Motor neuron (in vitro differentiated cells): ENCODE measurements at places on chromosomes 5 and 9. TPM values are rescaled to one million over a fixed set of nuclear protein-coding genes. Genes with fewer than 3 reads are reported as not detected.

GRCh38 chr5:97627272-97627671 lies 444.2 kb upstream of the RIOK2 start:
- ATAC-seq: no peak

- no peak for ATAC-seq
These were observed 613.7 kb upstream of the CDH18 start for GRCh38 chr5:20601678-20602100.

- peak; percentile 57 for ATAC-seq
These were observed 38.0 kb downstream of the RAPGEF1 start for GRCh38 chr9:131701789-131702337.

DNA sequence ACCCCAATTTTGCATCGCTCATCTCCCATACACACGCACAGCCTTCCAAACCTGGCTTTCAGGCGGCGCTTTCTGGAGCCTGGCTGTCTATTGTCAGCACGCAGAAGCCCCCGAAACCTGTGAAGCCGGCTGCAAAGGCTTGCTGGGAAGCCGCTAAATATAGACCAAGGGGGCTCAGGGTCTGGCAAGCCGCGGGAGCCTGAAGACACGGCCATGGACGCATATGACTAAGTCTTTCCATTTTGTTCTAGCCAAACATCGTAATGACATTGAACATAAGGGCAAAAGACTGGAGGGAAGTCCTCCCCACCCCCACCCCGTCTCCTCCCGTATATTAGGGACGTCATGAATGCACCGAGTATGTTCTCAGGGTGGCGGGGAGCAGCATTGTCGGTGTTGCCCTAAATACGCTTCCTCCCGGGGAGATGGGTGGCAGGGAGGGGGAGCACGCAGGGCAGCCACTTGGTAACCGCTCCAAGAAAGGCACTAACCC lies 1.1 kb downstream of the CTNND2 start:
- peak; percentile 8 for ATAC-seq

DNA sequence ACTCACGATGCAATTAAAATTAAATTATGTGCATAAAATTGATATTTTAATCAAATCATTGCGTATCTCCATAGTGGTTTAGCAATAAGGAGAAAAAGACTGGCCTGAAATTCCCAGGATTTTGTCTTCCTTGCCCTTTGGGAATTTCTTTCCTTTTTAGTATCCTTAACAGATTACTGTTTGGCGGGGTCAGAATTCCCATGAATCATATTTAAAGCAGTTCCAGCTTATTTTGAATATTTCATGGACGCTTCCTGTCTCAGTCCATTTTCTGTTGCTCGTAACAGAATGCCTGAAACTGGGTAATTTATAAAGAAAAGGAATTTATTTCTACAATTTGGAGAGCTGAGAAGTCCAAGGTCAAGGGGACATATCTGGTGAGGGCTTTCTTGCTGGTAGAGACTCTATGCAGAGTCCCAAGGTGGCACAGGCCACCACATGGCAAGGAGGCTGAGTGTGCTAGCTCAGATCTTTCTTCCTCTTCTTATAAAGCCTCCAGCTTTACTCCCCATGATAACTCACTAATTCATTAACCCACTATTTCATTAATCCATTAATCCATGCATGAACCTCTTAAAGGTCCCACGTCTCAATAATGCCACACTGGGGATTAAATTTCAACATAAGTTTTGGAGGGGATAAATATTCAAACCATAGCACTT lies 37.8 kb downstream of the CDH6 start:
- no peak for ATAC-seq

DNA sequence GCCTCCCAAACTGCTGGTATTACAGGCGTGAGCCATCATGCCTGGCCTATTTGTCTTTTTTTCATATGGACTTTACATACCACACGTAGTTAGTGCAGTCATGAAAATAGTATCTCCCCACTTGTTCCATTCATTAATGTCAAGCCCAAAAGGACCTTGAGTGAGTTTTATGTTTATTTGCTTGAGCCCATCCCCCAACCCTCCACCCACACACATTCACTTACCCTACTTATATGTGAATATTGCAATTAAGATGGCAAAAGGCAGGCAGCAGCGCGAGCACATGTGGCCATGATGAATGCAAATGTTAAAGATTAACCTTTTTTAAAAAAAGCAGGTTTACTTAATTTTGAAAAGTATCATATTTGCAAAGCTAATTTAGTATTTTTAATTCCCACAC lies 24.9 kb upstream of the PIK3R1 start:
- no peak for ATAC-seq

DNA sequence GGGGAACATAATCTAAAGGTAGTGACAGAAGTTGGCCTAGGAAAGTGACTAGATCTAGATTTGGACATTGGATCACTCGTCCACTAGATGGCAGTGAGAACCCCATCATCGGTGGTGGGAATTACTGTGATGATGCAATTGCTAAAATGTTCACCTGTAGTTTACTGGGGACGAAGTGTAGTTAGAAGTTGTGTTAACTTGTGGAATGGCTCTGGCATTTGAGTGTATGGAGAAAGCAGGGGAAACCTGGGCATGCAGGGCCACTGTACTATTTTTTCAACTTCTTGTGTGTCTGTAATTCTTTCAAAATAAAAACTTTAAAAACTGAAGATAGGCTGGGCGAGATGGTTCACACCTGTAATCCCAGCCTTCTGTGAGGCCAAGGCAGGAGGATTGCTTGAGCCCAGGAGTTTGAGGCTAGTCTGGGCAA lies 75.5 kb downstream of the PHAX start:
- no peak for ATAC-seq

DNA sequence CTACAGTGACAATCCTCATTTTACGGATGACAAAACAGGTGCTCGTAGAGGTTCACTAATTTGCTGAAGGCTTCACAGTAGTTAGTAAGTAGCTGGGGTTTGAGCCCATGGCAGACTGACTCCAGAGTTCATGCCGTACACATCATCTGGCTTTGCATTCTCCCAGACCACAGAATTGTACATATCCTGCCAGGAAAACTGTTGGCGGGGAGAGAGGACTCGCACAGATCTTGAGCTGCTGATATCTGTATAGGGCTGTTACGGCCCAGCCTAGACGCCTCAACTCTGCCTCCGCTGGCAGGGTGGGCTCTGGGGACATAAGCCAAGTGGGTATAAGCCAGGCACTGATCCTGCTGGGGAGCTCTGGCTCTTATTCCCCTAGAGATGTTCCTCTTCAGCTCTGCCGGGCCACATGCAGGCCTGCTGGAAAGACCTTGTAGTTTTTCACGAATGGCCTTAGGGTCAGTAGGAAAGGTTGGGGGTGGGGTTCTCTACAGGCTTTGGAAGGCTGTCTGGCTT lies 16.3 kb downstream of the LARP1 start:
- peak; percentile 60 for ATAC-seq

DNA sequence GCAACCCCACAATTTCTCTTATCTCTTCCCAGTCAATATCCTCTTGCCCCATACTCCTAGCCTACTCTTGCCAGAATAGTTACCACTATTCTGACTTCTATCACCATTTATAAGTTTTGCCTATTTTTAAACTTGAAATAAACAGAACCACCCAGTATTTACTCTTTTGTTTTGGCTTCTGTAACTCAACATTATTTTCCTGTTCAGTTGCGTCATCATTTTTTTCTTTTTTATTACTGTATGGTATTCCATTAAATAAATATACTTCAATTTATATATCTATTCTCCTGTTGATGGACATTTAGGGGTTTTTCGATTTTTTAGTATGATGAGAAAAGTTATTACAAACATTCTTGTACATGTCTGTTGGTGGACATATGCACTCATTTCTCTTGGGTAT lies 62.6 kb upstream of the ERBIN start:
- no peak for ATAC-seq

- no peak for ATAC-seq
These were observed 128.8 kb downstream of the ATPSCKMT start for GRCh38 chr5:10120934-10121333.

GRCh38 chr9:123081824-123082223 lies 48.4 kb downstream of the GPR21 start:
- ATAC-seq: no peak

DNA sequence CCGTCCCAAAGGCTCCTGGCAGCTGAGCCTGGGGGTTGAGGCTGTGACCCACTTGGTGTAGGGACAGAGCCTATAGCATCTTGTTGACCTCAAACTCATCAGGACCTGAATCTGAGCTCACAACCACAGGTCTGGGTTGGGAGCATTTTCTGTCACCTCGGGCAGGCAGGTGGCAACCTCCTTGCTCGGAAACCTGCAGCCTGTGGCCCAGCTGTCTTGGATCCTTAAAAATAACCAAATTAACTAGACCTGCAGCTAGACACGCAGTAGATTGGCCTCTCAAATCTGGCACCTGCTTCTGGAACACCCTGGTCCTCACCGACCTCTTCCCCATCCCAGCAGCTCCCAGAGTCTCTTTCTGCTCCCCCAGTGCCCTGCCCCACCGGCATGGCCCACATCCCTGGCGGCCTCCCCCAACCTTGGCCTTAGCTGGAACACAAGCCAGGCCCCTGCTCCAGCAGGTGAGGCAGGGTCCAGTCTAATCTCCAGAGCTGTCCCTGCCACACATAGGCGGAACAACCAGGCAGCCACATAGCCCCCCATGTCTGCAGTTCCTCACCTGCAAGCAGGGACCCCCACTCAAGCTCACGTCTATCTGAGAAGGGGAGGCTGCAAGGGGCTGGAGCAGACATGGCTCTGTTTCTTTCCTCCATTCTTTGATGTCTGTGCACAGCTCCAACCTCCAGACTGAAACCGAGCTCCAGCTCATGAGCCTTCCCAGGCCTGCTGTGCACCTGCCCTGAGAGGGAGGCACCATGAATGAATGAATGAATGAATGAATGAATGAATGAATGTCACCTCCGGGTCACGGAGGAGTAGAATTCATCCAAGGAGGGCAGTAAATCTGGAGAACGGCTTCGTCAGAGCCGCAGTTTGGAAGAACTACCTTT lies 28.3 kb downstream of the PAEP start:
- no peak for ATAC-seq

- no peak for ATAC-seq
These were observed 80.0 kb upstream of the ZSWIM6 start for GRCh38 chr5:61251874-61252642.

- ATAC-seq: no peak
These were observed 43.9 kb downstream of the ANKRD31 start for GRCh38 chr5:75192804-75193203.

DNA sequence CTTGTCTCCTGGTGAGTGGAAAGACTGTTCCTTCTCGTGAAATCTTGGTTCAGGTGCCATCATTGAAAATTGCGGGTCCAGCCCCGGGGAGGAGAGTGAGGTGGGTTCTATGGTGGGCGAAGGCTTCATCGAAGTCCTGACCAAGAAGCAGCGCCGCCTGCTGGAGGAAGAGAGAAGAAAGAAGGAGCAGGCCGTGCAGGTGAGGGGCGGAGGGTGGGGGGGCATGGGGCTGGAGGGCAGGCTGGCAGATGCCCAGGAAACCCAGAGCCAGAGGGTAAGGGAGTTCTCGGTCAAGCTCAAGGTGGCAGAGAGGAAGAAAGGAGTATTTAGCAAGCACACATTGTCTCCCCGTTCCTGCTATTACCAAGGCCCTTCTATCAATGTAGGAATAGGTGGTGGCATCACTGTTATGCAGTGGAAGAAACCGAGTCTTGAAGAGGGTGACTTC lies 24.3 kb upstream of the POMT1 start:
- ATAC-seq: no peak

DND1 gene
- 0.46 and 0.82 TPM in 2 replicates for total RNA-seq

F2RL1 gene
- total RNA-seq: not detected in 2 replicates

OLFML2A gene
- total RNA-seq: 0.38 and 0.49 TPM in 2 replicates

ROR2 gene
- total RNA-seq: 0.58 and 0.95 TPM in 2 replicates

CTXN3 gene
- 8.4 and 10.4 TPM in 2 replicates for total RNA-seq

OR1J2 gene
- not detected in 2 replicates for total RNA-seq
